Neuronal stem cell (in vitro differentiated cells): ENCODE measurements at places on chromosomes 1 and 21.

DNA sequence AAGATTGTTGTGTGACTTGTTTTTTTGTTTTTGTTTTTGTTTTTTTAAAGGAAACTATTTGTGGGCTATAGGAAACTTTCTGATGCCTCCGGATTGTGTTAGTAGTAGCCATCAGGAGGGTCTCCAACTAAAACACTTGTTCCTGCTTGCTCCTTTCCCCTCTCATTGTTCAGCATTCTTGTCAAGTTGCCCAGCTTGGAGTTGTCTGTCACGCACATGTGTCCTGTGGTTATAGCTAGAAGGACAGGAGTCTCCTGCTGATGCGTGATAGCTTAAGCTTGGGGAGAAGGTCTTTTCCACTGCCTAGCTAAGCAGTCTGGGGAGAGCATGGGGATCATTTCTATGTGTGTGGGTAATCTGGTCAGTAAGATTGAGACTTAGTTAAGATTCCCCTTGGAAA, 3.2 kb upstream of the LYPLA2 start:
- no peak for DNase-seq

DNA sequence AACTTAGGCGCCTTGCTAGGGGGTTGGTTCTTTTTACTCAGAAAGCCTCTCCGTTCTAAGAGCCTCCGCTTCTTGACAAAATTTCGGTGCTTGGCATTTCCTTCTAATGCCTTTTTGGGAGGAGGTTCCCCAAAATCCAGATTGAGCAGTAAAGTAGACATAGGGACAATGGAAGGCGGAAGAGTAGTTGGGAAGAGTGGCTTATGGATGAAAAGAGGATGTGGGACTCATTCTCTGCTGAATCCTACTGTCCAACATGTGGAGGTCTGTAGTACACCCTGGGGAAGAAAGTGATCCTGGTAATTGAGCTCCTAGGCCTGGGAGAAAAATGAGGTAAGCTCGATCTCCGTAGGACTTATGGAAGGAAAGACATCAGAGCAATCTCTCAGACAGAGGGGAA, 777 bp upstream of the METTL25B start:
- DNase-seq, result no peak

DNA sequence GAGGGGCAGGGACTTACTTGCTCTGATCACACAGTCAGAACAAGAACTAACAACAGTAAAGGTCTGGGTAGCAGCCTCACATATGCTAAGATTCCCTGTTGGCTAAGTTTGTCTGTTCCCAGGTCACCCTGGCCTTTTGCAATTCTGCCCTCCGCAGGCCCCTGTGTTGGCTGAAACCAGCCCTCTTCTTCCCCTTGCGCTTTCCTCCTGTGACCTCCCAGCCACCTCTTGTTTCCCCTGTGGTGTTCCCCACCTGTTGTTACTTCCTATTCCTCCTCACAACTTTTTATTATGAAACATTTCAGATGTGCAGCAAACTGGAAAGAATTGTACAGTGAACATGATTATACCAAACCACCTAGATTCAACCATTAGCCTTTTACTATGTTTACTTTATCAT, 23.4 kb downstream of the MAPKAPK2 start:
- DNase-seq, result no peak

DNA sequence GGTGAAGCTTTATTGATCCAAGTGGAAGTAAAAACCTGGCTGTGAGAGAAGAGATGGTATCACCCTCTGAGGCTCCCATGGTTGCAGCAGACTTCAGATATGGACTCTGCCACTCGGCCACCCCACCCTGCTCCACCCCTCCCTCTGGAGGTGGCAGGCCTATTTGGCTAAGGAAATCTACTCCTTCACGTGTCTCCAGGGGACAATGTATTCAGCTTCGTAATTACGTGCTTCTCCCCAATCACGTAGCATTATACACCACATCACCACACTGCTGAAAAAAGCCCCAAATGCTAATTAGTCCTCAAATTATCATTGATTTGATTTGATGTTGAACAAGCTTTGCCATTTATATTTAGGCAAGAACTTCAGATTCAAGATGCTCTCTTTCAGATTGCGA, 220.7 kb downstream of the OMA1 start:
- no peak for DNase-seq

- no peak for DNase-seq
These were observed 30.6 kb upstream of the DDAH1 start for GRCh38 chr1:85495556-85495955.

GRCh38 chr1:10059342-10059718, 26.6 kb downstream of the UBE4B start:
- DNase-seq, result no peak

DNA sequence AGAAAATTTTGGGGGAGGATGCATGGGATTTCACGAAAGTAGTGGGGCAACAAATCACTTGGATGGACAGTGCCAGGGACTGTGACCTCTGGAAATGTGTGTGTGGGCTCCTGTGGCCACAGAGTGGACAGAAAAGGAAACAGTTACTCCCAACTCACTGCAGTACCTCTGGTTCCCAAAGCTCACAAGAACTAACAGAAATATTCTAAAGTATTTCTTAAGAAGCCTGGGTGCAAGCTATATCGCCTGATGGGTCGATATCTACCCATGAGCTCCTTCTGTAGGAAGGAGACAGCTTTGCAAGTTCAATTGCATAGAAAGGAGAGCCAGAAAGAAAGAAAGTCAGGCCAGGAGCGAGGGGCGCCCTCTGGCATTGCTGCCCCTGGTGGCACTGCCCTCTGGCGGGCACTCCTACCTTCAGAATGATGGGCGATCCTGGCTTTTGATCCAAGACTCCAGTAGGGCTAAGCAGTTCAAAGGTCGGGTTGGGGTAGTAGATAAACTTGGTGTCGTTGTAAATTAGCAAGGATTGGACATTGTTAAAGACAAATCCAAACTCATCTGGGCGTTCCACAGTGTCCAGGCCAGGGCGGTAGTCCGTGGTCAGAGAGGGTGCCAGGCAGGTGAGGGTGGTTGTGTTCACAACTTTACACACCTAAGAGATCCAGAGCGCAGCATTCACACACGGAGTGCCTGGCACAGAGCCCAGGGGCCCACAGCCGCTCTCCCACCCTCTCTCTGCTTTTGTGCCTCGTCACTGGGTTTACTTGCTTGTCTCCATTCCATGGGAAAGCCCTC, 134.7 kb upstream of the CD34 start:
- no peak for DNase-seq

DNA sequence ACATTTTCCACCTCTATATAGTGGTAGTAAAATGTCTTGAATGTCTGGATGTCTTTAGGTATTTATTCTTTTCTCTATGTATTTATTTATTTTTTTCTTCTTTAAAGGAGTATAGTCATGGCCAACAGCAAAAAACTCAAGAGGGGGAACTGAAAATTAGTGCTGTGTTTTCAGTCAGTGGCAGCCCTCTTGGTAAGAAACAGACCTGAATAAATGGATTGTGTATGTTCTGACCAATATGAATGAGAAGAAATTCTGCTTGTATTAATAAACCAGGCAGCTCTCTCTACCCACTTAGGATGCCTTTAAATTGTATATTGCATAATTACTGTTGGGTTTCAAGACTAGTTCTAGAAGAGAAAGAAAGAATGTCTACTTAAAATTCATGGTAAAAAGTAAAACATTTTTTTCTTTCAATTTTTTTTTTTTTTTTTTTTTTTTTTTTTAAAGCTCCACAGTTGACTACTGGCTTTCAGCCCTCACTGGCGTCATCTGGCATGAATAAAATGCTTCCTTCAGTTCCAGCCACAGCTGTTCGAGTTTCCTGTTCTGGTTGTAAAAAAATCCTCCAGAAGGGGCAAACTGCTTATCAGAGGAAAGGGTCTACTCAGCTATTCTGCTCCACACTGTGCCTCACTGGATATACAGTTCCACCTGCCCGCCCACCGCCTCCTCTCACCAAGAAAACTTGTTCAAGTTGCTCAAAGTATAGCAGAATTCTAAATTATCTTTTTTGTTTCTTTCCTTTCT, 101.6 kb downstream of the ZMYM4 start:
- no peak for DNase-seq

DNA sequence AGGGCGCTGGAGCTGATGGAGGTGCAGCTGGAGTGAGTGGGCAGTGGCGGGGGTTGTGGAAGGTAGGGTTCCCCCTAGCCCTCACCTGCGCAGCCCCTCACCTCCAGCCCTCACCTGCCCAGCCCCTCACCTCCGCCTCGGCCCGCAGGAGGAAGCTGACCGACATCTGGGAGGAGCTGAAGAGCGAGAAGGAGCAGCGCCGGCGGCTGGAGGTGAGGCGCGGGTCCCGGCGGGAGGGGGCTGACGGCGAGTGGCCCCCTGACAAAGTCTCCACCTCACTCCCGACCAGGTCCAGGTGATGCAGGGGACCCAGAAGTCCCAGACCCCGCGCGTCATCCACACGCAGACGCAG, 2.7 kb downstream of the EVA1B start:
- no peak for DNase-seq

GRCh38 chr1:26784886-26785285, 2.9 kb upstream of the PIGV start:
- DNase-seq, result no peak

DNA sequence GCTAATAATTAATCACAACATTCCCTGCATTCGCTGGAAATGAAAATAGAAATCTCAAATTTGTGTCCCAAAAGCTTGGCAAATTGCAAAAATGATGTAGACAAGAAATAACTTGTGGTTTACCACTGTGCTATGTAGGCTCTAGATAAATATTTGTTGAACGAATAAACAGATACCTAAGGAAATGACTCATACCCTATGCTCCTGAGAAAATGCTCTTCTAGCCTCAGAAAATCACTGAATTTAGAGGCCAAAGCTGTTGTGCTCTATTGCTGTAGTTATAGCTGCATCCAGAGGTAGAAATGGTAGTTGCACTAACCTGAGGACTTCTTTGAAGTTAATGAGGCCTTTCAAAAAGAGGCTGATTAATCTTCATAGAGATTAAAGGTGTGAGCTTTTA, 142.0 kb upstream of the ZNHIT6 start:
- no peak for DNase-seq

DNA sequence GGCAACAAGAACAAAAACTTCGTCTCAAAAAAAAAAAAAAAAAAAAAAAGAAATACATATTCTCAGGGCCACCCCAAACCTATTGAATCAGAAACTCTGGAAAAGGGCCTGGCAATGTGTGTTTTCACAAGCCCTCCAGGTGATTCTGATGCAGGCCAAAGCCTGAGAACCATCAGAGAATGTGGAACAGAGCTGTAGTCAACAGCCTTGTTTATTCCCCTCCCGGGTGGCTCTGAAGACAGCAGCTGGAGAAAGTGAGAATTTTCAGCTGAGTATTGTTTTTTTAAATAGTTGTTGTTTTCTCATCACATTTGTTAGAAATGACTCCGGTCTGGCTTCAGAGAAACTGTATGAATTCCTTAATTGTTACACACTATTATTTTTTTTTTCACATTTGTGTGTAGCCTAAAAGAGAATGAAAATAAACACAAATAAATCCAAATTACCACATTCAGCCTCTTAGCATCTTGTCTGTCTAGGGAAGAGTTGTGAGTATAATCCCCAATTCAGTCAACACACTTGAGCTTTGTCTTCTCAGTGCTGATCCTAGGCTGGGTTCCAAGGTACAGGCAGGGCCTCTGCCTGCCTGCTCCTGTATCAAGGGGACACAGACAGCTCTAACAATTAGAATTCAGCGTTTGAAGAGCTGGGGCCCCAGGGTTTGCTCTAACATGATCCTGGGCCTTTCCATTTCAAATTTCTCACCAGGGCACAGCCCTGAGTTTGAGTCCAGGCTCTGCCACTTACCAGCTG, 6.6 kb upstream of the AZIN2 start:
- no peak for DNase-seq

DNA sequence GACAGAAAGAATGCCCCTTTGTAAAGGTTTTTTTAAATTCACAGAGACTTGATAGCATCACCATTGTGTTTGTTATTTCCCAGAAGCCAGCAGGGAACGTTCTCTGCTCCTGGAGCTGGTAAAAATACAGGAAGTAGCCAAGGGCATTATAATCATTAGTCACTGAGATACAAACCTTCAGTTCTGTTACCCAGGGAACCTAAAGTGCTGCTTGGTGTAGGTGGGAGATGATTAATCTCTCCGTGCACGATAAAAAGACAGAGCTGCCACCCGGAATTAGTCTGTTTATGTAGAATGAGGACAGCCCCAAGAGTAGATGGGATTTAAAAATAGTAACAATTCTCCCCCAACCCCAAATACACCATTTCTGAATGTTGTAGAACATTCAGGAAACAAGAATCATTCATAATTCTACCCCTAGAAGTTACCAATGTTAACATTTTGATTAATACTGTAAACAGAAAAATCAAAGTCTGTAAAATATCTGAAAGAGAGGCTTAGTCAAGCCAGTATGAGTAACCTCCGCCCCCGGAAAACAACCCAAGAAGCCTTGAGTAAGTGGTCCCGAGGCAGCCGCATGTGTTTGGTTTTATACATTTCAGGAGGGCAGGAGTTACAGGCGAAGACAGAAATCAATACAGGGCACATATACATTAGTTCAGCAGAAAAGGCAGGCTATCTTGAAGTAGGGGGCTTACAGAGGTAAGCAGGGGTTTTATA, 45.3 kb upstream of the CTBS start:
- DNase-seq, result no peak

GRCh38 chr1:168719306-168720111, 9.5 kb downstream of the DPT start:
- no peak for DNase-seq
